ENCODE measurements at places on chromosomes 7 and 10.

GRCh38 chr7:30412782-30413504 lies 65.6 kb downstream of the NOD1 start:
- DNase-seq: peak; percentile 45

- no peak for DNase-seq
Measured at GRCh38 chr10:91206427-91206826, 14.0 kb upstream of the PCGF5 start.

- no peak for DNase-seq
Measured at GRCh38 chr10:83083831-83084230, 1055.5 kb upstream of the GHITM start.

DNA sequence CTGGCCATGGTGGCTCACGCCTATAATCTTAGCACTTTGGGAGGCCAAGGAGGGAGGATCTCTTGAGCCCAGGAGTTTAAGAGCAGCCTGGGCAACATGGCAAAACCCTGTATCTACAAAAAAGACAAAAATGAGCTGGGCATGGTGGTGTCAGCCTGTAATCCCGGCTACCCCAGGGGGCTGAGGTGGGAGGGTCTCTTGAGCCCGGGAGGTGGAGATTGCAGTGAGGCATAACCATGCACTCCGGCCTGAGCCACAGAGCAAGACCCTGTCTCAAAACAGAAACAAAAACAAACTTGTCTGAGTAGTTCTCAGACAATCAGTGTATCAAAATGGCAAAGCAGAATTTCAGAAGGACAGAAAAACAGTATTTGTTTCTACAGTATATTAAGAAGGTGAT lies 45.2 kb upstream of the BPGM start:
- no peak for DNase-seq

- no peak for DNase-seq
Measured at GRCh38 chr7:30114536-30115238, 20.1 kb upstream of the MTURN start.

DNA sequence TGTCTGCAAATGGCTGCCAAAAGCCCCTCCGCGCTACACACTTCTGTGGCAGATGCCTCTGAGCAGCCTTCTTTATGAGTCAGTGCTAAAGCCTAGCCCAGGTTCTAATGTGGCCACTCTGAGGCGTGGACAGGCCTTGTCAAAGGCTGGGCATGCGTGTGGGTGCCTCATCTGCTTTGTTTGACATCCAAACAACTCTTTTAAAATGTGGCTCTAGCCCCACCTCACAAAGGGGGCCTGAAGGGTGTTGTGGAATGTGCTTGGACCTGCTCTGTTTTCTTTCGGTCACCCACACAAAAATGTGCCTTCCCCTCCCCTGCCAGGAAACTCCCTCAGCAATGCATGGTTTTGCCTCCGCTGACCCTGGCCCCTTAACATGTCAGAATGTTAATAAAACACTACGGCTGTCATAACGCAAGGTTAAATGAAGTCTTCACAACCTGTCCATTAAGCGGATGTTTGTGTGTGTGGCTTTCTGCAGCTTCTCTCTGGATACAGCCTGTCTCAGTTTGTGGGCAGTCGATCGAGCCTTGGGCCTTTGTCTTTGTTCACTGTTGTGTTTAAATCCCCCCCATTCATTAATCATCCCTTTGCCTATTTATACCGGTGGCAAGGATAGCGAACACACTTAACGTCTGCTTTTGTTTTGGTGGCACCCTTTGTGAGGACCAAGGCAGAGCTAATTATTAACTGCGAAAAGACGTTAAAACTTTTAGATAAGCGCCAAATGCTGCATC lies 718.9 kb downstream of the LRMDA start:
- DNase-seq: peak; percentile 83

DNA sequence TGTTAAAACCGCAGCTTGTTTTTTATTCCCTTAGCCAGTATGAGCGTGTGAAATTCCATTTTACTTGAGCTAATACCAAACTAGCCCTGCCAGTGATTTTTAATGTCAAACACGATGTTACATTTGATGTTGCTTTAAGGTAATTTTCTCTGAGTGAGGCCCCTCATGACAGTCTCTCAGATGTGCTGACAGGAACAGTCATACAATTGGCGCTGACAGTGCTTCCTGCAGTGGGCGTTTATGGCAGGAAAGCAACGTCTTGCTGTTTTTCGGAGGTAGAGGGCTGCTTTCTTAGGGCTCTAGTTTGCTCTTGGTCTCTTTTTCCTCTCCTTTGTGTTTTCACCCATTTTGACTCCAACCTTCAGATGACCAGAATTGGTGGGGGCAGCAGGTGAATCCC lies 19.3 kb downstream of the PON1 start:
- no peak for DNase-seq

- DNase-seq: no peak
Measured at GRCh38 chr7:76514926-76515771, 4.8 kb downstream of the UPK3B start.

DNA sequence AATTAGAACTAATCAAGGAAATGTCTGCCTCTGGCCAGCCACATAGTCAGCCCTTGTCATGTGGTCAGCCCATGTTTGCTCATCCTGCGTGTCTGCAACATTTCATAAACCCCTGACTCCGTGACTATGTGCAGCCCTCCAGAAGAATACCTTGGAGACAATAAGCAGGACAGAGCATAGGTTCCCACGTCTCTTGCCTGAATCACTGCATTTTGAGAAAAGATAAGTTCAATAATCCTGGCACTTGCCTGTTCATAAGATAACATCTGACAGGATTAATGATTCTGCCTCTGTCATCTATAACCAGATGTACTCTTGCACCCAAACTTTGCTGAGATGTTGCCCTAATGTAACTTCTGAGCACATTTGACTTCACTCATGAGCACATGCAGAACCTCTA lies 78.4 kb downstream of the AKR1D1 start:
- DNase-seq: no peak
